ENCODE measurements at places on chromosomes 16 and 17. TPM values are rescaled to one million over a fixed set of nuclear protein-coding genes. Genes with fewer than 3 reads are reported as not detected.

GRCh38 chr17:21419299-21420239 lies 43.4 kb downstream of the KCNJ12 start:
- no peak for DNase-seq

GRCh38 chr17:21033350-21033749 lies 9.5 kb downstream of the USP22 start:
- DNase-seq, result peak; percentile 39

DNA sequence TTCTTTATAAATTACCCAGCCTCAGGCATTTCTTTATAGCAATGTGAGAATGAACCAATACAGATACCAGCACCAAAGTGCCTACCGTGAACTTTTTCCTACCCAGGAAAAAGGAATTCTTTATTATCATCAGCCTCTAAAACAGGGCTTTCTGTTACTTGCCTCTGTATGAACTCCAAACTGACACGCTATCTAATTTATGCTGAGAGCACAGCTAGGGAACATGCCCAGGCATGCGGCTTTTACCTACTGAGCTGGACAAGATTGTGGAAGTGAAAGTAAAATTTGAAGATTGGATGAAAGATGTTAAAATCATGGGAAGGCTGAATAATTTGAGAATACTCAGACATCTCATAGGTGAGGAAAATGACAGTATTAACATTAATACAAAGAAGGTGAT lies 24.4 kb upstream of the ADCY9 start:
- DNase-seq, result peak; percentile 70

GRCh38 chr17:40417258-40417608 lies 463 bp downstream of the TOP2A start:
- DNase-seq, result no peak

DNA sequence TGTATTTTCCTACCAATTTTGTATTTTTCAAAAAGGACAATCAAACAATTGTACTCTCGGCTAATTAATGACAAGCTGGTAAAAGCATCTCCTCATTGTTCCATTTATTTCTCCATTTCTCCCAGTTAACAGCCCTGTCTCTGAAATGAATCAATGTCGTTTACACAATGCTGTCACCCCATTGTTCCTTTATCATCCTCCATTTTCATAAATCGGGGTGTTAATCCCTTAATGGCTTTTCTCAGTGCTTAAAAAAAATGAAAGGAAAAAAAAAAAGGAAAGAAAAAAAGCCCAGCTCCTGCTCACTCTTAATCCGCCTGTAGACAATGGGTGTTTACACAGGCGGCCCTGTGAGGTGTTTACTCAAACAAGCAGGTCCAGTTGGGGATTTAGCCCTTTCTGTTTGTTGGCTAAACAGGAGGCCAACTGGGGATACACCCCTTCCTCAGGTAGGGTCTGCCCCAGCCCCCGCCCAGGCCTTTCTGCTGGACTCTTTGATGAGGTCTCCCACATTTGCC lies 86.8 kb upstream of the SALL1 start:
- DNase-seq, result no peak

GRCh38 chr16:24027466-24027865 lies 191.7 kb downstream of the PRKCB start:
- DNase-seq, result no peak

DNA sequence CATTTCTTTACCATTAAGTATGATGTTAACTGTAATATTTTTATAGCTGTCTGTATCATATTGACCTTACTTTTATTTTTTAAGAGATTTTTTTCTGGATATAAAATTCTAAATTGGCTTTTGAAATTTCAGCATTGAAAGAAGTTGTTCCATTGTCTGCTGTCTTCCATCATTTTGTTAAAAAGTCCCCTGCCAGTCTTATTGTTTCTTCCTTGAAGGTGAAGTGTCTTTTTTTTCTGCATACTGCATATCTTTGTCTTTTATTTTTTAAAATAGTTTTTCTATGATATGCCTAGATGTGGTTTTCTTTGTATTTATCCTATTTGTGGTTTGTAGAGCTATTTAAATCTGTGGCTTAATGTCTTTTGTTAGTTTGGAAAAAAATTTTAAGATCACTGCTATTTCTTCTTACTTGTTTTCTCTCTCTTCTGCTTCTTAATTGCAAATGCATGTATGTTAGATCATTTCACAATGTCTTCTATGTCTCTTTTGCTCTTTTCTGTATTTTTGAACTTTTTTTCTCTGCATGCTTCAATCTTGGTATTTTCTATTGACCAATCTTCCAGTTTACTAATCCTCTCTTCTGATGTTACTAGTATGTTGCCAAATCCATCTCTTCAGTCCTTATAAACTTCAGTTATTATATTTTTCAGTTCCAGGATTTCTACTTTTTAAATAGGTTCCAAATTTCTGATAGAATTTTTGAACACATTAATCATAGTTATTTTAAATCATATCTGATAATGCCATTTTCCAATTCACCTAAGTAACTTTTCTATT lies 20.2 kb downstream of the IL21R start:
- DNase-seq, result no peak

- DNase-seq, result no peak
Observed at GRCh38 chr16:1045310-1045992, 27.1 kb upstream of the SSTR5 start.

DNA sequence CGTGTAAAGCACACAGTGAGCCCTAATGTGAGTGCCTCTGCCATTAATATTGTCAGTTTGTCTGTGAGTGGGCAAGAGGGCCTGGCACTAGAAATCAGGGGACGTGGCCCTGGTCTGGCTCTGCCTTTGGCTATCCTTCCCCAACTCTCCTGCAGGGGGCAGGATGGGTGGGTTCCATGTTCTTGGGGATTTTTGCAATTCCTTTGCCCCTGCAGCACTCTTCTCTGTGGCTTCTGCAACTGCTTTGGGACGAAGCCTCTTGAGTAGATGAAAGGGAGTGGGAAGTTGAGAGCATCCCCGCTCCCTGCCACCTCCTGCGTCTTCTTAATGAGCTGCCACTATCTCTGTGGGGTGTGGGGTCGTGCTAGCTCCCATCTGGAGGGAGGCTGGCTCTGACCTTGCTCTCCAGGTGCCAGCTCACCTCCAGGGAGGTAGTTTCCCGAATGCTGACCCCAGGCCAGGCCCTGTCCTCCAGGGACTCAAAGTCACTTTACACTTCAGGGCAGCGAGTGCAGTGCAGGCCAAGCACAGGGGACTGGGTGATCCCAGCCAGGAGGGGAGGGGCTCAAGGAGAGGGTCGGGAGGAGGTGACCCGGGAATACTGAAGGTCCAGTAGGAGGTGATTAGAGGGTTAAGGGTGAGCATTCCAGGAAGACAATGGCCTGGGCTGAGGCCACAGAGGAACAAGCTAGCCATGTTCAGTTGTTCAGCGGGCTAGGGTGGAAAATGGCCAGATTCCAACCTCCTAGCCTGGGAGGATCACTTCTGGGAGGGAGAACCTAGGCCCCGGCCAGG lies 121.0 kb upstream of the NLRP1 start:
- no peak for DNase-seq

DNA sequence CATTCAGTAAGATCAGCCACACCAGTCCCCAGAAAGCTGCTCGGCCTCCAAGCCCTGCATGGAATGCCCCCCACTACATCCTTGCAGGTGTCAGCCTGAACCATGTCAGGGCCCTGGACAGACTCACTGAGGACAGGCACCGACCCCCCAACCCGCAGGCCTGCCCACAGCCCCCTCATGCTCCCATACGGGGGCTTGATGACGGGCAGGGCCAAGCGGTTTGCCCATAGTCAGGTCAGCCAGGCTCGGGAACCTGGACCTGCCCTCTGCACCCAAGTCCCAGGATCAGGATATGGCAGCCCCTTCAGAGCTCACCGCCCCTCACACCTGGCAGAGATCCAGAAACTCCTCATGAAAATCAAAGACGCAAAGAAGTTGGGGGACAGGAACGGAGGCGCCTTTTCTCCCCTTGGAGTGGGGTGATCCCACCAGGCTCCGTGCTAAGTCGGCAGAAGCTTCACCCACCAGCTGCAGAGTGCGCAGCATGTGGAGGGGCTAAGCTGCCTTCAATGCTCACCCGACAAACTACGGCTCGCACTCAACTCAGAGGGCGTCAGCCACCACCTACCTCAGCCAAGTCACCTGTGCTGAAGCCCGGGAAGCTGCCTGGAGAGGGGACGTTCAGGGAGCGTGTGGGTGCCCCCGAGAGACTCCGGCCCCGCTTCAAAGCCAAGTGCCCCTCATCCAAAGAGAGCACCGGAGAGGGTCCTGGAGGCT lies 26.5 kb downstream of the GNPTG start:
- no peak for DNase-seq

- DNase-seq, result no peak
Observed at GRCh38 chr16:48361012-48361411, 24.2 kb downstream of the SIAH1 start.

DNA sequence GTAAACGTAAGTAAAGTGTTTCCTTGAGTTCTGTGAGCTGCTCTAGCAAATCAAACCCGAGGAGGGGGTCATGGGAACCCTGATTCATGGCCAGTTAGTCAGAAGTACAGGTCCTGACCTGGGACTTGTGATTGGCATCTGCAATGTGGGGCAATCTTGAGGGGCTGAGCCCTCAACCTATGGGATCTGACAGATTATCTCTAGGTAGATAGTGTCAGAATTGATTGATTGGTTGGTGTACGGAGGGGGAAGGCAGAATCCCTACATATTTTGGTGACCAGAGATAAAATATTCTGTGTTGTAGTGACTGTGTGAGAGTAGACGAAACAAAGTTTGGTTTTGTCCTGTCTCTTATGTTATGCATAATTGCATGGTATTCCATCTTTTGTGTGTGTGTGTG lies 100.5 kb upstream of the NETO2 start:
- DNase-seq, result no peak

DNA sequence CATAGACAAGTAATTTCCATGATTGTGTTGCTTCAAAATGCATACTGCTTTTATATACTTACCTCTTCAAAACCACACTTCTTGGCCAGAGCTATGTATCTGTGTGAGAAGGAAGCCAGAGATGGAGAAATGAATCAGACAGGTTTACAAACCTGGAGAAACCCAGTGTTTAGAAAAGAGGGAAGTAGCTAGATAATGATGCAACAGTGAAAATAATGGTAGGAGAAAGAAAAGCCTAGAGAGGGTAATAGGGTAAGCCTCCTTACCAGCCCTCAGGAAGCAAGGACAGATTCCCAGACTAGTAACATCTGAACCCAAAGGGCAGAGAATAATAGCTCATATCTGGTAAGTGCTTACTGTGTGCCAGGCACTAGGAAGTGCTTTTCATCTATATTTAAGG lies 250.3 kb upstream of the CDH11 start:
- no peak for DNase-seq

DNA sequence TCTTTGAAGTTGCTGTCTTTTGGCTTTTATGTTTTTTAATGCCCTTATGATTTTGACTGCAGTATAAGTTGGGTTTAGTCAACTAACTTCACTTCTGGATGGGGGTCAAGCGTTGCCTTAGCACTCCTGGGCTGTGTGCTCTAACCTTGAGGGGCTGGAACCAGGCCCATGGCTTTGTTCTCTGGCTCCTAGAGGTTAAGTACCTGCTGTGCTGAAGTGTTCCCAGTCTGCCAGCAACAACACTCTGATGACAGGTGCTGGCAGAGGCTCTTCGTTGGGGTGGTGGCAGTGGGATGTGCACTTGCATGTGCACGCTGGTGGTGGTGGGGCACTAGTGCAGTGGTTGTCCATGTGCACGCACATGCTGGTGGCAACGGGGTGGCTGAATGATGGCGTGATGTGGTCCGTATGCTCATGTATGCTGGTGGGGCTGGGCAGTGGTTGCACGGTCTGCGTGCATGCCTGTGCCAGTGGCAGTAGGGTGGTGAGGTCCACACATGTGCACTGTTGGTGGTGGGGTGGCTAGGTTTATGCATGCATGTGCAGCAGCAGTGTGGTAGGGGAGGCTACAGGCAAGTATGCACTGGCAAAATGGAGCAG lies 447.8 kb upstream of the GOT2 start:
- no peak for DNase-seq

- DNase-seq, result peak; percentile 40
Observed at GRCh38 chr17:13428611-13429042, 173.1 kb downstream of the HS3ST3A1 start.

DNA sequence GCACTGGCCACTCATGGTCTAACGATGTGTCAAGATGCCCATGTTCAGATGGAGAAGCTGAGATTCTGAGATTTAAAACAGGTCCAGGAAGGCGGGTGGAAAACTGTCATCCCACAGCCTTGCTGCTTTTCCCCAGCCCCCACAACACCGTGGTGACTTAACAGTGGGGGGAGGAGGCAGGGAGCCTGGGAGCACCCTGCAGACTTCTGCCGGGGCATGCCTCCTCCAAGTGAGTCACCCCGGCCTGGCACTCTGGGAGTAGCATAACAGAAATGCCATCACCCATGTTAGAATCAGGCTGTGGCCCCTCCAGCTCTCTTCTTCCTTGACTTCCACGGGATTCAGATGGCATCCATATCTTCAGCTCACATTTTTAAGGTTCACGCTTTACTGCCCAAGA lies 164.8 kb downstream of the CBLN1 start:
- no peak for DNase-seq

GRCh38 chr17:6392609-6393350 lies 42.1 kb downstream of the AIPL1 start:
- peak; percentile 38 for DNase-seq

DNA sequence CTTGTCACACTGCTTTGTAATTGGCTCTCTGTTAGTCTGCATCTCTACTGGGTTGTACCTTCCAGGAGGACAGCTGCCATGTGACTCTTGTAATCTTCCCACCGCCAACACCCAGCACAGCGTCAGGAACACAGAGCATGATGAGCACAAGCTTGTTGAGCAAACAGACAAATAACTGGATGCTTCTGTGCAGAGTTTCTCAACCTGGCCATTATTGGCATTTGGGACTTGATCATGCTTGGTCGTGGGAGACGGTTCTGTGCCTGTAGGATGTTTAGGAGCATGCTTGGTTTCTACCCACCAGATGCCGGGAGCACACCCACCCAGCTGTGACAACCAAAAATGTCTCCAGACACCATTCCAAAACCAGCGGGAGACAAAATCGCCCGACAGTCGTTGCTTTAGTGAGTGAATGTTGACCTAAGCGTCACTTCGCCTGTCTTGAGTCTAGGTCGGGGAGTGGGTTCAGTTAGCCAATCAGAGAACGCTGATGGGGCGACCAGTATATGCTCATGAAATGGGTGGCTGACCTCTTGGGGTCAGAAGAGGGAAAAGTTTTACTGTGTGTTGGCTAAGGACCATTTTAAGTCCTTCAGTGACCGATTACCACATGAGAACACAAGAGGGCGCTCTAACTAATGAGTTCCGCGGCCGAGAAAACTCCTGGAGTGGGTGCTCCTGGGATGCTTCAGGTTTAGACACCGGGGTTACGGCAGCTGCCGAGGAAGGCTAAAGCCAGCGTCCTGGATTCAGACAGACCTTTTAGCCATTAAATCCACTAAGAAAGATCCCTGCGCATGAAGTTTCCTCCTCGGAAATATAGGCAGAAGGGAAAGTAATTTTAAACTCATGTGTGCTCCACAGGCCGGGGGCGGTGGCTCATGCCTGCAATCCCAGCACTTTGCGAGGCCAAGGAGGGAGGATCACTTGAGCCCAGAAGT lies 57.8 kb upstream of the TEX2 start:
- peak; percentile 45 for DNase-seq

The GINS2 gene
- total RNA-seq, result 2.2 TPM

The KRTAP4-9 gene
- not detected for total RNA-seq

The TOX3 gene
- 1.9 TPM for total RNA-seq

The ALOX15 gene
- not detected for total RNA-seq

The DNAH2 gene
- total RNA-seq, result 0.34 TPM

The TEKT5 gene
- total RNA-seq, result not detected

The SPN gene
- total RNA-seq, result 0.07 TPM

The CDRT15L2 gene
- total RNA-seq, result not detected
